Erythroblast (primary cell): ENCODE measurements at places on chromosomes 12 and 14.

- no peak for DNase-seq
Observed at GRCh38 chr14:30779210-30779609, 95.1 kb upstream of the COCH start.

DNA sequence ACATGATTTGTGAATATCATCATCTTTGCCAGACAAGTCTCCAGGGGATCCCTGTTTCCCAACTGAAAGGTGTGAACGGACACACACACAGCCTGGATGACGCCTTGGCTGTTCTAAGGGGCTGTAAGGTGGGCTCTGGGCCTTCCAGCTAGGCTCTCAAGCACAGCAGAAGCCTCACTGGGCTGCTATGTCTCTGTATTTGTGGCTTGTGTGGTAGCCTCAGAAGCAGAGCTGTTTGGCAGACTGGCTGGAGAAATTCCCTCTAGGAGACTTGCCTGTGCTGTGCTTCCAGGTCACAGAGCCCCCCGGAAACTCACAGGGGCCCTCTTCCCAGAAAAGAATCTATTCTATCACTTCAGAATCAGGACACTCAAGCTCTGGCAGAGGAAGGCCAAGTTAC, 21.4 kb downstream of the OTUB2 start:
- no peak for DNase-seq

GRCh38 chr14:74501135-74501614, 7.6 kb downstream of the ISCA2 start:
- DNase-seq, result peak; percentile 21

- no peak for DNase-seq
Observed at GRCh38 chr12:108325549-108325948, 13.6 kb downstream of the CMKLR1 start.

- no peak for DNase-seq
Observed at GRCh38 chr12:52891044-52891443, 13.8 kb downstream of the KRT8 start.

GRCh38 chr14:47539031-47539461, 136.4 kb downstream of the MDGA2 start:
- DNase-seq, result no peak

- DNase-seq, result peak; percentile 87
Observed at GRCh38 chr12:118330421-118331018, 42.2 kb downstream of the TAOK3 start.

GRCh38 chr12:102638777-102639176, 158.4 kb upstream of the IGF1 start:
- DNase-seq, result no peak

DNA sequence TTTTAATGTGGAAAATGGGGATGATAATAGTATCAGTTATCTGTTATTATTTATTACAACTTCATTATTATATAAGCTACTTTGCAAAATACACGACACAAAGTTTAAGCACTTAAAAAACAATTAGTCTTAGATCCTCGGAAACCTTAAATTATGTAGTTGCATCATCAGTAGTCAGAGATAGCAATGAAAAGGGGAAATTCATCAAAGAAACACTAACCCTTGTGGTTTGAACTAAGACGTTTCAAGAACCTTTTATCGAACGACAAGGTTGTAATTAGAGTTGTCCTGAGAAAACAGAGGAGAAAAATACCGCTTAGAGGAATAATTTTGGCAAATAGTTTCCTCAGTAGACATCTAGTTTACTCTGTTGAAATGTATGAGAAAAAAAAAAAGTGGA, 198.5 kb downstream of the PTPRO start:
- no peak for DNase-seq

DNA sequence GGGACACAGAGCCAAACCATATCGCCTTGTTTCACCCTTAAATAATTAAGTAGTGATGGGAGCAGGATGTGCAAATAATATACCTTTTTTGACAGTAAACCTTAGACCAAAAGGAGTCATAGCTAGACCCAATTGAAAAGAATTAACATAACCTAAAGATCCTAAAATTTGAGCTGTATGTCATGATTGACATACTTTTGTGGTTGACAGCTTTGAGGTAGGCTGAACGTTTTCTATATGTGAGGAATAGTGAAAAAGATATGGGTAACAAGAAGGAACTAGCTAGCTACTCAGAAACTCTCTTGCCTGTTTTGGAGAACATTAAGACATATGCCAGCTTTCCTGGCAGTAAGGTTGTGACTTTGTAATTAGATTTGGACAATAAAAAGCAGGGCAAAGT, 320.6 kb downstream of the KCNC2 start:
- DNase-seq, result no peak

DNA sequence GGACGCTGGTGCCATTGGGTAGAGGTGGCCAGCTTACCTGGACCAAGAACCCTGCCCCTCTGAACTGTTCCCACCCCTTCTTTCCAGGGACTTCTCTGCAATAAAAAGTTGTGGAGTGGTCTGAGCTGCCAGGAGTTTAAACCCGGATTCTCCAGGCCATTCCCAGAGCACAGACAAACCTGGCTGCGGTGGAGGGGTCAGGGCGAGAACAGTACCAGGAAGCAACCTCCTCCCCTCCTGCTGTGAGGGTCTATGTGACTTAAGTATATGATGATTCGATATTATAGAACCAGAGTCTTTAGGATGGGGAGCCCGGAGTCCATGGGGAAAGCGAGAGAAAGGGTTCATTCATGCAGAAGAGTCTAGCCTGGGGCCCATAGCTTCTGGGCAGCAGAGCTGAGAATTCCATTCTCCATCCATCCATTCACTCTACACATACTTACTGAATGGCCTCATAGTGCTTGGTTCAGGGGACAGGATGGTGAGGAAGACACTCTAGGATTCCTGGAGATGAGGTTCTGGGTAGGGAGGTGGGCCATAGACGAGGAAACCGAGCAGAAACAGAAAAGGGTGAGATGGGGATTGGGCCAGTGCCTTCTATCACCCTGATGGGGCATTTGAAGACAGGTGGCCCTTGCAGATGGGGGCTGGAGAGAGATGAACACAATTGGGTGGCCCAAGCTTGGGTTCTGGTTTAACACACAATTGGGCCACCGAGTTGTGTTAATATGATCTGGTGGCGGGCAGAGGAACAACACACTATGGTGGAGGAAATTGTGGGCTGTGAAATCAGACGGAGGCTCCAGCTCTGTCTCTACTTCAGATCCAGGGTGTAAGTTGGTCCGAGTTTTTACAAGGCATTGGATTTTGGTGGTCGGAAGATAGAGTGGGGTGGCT, 5.2 kb downstream of the KRT86 start:
- no peak for DNase-seq

- DNase-seq, result no peak
Observed at GRCh38 chr12:38282886-38283285, 33.7 kb upstream of the ALG10B start.

GRCh38 chr14:32727832-32728231, 210.8 kb upstream of the NPAS3 start:
- no peak for DNase-seq

DNA sequence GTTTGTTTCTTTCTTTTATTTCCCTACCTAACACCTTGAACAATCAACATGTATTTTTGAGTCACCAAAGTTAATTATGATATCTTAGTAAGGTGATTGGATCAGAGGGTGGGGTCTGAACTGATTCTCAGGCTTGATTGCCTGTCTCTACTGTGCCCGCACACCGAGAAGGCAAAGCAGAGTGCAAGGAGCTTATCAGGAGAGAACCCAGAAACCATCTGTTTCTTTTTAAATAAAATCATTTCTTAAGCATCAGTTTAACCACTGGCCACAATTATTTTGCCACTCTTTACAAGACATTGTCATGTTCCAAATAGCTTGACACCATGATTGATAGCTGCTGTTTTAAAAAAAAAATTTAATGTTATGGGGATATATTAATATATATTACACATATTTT, 3.1 kb downstream of the GARIN2 start:
- DNase-seq, result peak; percentile 15

- DNase-seq, result no peak
Observed at GRCh38 chr14:90999299-90999698, 61.1 kb downstream of the RPS6KA5 start.

DNA sequence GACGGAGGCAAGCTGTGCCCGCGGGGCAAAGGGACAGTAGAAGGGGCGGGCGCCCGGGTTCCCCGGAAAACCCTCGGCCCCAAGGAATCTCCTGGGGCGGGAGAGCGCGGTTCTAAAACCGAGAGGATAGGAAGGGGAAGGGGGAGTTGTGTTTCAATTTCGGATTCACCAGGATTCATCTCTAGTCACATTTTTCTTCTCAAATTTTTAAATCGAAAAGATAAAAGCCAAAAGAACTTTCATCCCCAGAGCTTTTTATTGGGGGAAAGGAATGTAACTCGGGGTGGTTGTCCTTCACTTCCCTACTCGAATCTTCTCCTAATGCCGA, 1.4 kb downstream of the BMP4 start:
- no peak for DNase-seq

- no peak for DNase-seq
Observed at GRCh38 chr12:87290505-87290904, 738.7 kb downstream of the C12orf50 start.

- no peak for DNase-seq
Observed at GRCh38 chr14:68263563-68264259, 444.1 kb downstream of the RAD51B start.

DNA sequence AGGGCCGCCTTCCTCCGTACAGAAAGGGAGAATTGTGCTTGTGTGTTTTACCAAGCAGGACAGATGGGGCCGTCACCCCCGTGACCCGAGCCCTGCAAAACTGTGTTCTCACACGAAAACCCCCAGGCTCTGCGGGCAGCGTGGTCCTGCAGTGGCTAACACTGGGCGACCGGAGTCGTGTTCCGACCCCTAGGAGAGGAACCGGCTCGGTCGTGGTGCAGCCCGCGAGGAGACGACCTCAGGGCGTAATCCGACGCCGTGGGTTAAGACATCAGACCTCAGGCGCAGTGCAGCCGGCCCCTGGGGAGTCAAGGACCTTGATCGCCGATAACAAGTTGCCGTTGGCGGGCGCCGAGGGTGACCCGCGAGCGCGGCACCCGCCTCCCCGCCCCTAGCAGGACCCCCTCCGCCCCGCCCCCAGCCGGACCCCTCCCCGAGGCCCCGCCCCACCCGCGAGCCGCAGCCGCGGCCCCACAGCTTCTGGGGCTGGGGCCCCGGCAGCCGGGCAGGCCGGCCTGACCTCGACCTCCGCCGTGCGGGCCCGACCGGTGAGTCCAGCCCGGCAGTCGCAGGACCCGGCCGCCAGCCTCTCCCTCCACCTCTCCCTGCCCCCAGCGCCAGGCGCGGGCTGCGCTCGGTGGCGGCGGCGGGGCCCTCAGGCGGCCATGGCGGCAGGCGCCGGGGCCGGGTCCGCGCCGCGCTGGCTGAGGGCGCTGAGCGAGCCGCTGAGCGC, at the start of gene CHPT1:
CHPT1 (plus strand) TSS at position 444 of the 733 bp plus-strand sequence; CDS start at position 666, 222 bp downstream.
- peak; percentile 95 for DNase-seq

GRCh38 chr14:90409209-90409730, 12.4 kb downstream of the CALM1 start:
- DNase-seq, result no peak

DNA sequence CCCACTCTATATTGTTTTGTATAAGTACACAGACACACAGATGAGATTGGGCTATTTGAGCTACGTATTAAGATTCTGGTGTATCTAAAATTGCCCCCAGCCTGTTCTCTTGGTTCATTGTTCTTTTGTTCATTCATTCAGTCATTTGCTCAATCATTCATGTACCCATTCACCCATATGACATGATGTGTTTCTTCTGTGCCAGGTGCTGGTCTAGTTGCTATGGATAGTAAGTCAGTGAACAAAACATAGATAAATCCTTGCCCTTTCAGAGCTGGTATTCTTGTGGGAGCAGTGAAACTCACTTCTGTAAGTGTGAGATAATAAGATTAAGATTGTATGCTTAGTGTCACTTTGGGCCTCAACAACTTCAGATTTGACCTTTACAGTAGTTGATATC, 191.3 kb downstream of the TMTC2 start:
- DNase-seq, result no peak

GRCh38 chr12:119060847-119061796, 79.8 kb downstream of the SRRM4 start:
- DNase-seq, result peak; percentile 48

- no peak for DNase-seq
Observed at GRCh38 chr12:2027351-2027750, 23.1 kb upstream of the DCP1B start.

DNA sequence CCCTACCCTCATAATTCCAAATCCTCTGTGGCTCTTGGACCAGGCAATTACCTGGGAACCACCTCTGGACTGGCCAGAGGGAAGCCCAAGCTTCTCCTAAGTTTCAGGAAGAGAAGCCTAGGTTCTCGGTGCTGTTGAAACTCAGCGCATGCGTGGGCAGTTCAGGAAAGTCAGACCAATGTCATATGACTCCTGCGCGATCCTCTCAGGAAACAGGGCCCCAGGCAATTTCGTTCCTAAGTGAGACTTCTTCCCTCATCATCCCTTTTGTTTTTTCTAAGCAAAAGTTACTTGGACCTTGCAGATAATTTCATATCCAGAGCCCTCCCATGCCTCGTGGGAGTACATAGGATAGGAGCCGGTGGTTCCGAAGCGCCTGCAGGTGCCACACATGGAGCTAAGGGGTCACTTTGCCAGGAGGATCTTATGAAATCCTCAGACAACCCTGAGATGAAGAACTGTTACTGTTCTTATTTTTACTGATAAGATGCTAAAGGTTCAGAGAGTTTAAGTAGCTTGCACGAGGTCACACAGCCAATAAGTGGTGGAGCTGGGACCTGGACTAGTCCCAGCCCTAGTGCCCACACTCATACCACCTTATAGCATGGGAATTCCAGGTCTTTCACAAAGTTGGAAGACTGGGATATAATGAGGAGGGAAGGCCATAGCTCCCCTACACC, 168.2 kb downstream of the ZFP36L1 start:
- no peak for DNase-seq

DNA sequence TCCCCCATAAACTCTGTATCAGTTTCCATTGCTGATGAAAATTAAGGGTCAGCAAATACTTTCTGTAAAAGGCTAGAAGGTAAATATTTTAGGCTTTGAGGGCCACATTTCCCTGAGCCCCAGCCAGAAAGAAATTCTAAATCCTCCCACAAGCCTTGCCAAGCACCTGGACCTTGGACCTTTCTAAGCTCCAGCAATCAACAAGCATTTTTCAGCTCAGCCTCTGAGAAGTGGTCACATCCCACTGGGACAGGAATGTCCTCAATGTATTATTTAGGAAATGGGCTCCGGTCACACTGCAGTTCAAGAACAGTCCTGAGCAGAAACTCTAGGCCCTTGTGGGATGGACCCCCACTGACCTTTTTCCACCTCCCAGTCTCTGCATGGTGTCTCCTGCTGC, 55.9 kb downstream of the WSCD2 start:
- DNase-seq, result no peak
